ENCODE measurements at places on chromosomes 4 and X.

GRCh38 chr4:11467931-11468330, 39.2 kb upstream of the HS3ST1 start:
- DNase-seq, result no peak

DNA sequence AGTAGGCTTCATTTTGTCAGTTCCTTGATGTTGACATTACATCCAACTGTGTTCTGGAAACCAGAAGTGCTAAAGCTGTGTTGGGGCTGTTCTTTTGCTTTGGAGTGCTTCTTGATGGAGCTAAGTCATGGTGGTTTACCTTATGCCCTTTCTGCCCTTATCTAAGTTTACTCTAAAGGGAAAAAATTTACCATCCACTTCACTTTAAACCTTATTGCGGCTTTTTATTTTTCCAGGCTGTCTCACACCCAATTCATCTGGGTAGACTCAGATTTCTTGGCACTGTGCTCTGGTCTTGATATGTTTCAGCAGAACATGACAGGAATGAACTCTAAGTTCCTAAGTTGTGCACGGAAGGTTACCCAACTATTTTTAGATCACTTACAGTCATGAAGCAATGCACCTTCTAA, 104.7 kb upstream of the TTC29 start:
- no peak for DNase-seq

GRCh38 chr4:78748381-78748780, 27.8 kb upstream of the BMP2K start:
- no peak for DNase-seq

- DNase-seq, result no peak
Measured at GRCh38 chr4:23763559-23763958, 126.3 kb downstream of the PPARGC1A start.

GRCh38 chr4:11106190-11106589, 322.5 kb downstream of the HS3ST1 start:
- DNase-seq, result no peak

GRCh38 chrX:129565046-129565650, 25.1 kb downstream of the OCRL start:
- no peak for DNase-seq

GRCh38 chr4:6929812-6930464, 20.3 kb downstream of the TBC1D14 start:
- no peak for DNase-seq

- peak; percentile 26 for DNase-seq
Measured at GRCh38 chr4:17324386-17324830, 187.5 kb downstream of the QDPR start.

- DNase-seq, result no peak
Measured at GRCh38 chr4:4962928-4963327, 56.3 kb downstream of the CYTL1 start.

DNA sequence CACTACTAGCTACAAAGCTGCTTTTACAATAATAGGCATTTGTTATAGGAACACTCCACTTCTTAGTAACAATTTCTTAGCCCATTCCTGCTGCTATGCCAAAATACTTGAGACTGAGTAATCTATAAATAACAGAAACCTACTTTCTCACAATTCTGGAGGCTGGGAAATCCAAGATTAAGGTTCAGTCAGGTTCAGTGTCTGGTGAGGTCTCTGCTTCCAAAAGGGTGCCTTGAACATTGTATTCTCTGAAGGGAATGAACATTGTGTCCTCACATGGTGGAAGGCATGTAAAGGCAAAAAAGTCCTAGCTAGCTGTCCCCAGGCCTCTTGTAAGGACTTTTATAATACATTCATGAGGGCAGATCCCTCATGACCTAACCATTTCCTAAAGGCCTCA, 7.0 kb downstream of the SLC9B1 start:
- no peak for DNase-seq

DNA sequence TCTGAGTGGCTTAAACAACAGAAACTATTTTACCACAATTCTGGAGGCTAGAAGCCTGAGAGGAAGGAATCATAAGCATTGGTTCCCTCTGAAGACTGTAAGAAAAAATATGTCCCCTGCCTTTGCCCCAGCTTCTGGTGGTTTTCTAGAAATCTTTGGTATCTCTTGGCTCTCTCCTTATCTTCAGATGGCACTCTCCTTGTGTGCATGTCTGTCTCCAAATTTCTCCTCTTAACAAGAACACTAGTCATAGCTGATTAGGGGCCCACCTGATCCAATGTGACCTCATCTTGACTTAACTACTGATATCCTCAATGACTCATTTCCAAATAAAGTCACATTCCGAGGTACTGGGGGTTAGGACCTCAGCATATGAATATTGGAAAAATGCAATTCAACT, 635.0 kb upstream of the NR3C2 start:
- no peak for DNase-seq

DNA sequence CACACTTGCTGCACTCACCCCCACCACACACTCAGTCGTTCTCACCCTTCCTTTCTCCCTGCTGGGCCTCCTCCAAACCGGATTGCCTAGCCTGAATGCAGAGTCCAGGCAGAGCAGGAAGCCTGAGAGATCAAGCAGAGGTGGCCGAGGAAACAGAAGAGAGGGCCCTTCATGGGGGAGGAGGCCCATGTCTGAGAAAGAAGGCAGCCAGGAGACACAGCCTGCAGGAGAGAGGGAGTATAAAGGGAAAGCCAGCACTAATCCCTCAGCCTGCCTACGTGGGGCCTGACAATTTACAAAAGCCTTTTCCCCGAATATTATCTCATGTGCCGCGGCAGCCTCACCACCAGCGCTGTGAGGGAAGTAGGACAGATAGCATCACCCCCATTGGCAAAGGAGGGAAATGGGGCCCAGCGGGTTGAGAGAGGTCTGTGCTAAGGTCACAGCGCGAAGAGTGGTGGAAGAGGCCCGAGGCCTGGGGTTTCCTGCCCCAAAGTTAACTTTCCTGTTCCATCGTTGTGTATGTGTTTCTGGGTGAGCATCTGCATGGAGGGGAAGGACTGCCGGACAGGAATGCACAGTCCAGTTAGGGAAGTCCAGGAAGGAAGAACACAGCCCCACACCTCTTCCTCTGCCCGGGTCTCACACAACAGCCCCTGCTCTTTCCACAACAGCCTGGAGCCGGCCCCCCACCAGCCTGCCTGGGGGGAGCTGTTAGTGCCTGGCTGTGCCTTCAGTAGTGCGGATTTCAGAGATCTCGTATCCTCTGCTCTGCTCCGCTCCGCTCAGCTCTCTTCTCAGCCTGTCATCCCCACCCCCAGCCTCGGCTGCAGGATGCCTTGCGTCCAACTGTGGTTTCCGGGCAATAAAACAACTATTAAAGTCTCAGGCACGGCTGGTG, 50.9 kb upstream of the BCOR start:
- DNase-seq, result no peak

DNA sequence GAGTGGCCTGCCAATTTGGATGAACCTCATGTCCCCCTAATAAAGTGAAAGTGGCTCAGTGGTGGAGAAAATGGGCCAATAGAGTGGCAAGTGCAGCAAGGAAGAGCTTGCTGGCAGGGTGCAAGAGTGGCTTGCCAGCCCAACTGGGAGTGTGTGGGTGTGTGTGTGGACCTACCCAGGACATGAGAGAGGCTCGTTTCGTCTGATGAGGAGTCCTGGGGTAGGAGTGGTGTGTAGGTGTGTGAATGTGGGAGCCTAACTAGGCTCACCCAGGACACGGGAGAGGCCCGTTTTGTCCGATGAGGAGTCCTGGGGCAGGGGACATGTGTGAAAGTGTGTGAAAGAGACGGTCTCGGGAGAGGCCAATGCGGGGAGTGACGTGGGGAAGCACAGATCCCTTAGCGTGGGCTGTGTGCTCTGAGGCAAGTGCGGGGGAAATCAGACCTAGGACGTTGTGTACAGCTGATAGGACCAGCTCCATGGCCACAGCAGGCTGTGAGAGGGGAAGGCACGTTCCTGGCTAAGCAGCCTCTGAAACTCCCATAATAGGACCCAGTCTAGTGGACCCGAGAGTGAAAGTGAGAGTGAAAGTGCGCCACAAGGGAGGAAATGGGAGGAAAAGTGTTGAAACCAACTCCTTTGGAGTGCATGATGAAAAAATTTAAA, 5.3 kb downstream of the GAGE10 start:
- no peak for DNase-seq

DNA sequence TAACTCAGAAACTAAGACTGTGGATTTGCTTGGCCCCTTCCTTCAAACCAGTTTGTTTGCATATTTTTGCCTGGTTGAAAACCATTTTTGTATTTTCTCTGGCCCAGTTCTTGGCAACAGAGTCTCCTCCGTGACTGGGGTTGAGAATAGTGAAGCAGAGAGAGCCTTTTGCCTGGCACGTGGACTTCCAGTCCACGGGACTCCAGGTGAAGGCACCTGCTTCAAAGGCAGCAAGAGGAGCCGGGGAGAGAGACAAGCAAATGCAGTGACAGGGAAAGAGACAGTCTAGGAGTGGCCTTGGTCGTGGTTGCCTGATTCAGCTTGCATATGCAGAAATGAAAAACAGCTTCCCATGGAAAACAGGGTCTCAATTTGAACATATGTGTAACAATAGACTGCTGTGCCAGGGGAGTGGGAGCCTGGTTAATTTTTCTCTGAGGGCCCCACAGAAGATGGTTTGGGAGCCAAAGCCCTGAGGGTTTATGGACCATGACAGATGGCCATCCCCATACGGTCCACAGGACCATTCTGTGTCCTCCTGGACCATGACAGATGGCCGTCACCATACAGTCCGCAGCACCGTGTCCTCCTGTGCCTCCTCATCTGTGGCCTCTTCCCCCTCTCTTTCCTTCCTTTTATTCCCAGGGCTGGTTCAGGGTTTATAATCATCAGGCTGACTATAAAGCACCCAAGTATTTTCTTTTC, 272.2 kb upstream of the RASGEF1B start:
- DNase-seq, result no peak

DNA sequence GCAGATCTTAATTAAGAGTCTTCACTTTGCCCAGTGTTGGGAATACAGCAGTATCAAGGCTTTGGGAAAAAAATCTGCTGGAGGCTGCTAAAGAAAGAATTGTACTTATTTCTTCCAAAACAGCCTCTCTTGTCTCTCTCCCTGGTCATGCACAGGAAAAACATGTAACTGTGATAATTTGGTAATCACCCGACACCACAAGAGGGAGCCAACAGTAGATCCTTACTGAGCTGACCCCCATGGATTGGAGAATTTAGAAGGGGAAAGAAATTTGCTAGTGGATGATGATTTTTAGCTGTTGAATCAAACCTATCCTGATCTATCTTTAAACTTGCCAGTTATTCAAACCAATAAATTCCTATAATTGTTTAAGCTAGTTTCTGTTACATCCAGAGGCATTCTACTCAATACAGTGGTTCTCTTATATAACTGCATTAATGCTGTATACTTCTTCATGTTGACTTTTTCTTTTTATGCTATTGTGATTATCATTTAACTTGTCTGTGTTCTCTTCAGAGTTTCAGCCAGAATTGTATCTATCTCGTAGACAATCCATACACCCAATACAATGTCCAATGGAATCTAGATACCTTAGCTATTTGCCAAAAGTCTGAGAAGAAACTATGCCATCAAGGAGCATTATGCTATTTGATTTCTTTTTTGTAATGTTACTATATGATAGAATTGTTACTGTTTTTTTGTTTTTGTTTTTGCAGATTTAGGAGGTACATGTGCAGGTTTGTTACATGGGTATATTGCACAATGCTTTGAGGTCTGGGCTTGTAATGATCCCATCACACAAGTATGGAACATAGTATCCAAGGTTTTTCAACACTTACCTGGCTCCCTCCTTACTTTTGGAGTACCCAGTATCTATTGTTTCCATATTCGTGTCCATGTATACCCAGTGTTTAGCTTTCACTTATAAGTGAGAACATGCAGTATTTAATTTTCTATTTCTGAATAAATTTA, 31.3 kb upstream of the ARHGEF38 start:
- peak; percentile 69 for DNase-seq

DNA sequence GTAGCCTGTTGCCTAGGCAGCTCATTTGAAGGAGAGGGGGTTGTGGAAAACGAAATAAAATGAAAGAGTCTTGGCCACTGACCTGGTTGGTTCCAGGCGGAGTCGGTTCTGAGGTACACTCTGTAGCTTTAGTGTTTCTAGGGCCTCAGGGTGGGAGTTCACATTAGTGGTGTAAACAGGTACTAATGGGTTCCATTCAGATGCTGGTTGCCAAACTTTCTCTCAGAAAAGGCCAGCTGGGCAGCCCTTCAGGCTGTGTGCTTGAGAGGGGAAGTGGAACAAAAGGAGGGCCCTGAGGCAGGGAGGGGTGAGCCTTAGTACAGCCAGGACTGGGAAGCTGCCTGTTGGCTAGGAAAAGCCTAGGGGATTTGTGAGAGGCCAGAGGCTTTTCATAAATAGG, 24.8 kb downstream of the NHSL2 start:
- DNase-seq, result peak; percentile 50

DNA sequence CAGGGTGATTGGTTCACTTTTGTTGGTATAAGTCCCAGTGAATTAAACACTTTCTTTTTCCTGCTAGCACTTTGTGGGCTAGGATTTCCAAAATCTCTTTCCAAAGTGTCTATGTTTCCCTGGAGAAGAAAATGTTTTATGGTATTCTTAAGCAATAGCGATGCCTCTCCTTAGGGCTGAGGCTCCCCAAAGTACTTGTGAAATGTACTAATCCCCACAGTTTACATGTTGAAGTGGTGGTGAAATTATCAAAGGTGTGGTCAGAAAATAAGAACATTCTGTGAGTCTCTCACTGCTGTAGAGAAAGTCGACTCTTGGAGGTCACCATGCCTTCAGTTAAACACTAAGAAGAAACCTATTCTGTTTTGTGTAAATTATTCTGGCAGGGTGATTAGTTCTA, 51.5 kb upstream of the AMELX start:
- no peak for DNase-seq

- no peak for DNase-seq
Measured at GRCh38 chr4:1236103-1236641, 12.8 kb downstream of the CTBP1 start.

DNA sequence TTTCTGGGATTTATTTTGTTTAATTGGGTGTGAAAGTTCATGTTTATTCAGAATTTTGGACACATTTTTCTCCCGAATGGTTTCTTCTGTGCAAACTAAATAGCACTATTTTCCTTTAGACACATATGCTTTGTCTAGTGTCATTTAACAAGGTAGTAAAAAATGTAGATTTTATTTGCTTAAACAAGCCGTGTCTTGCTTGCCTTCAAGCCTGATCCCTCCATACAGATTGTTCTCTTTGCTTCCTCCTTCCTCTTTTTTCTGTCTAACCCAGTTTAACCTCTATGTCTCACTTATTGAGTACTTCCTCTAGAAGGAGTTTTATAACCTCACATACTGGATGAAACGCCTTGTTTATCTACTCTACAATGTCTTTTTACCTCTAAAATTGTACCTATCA, 211.8 kb downstream of the NPFFR2 start:
- no peak for DNase-seq

GRCh38 chr4:48342606-48342880, 1.2 kb downstream of the SLAIN2 start:
- no peak for DNase-seq

- peak; percentile 34 for DNase-seq
Measured at GRCh38 chr4:124019749-124020549, 623.4 kb downstream of the SPRY1 start.
